ENCODE measurements at places on chromosomes 5 and 9. TPM values are rescaled to one million over a fixed set of nuclear protein-coding genes. Genes with fewer than 3 reads are reported as not detected.

The OLFM1 gene
- polyA plus RNA-seq: 0.16 TPM

The TBC1D9B gene
- 47.9 TPM for polyA plus RNA-seq

The SHLD3 gene
- polyA plus RNA-seq: 2.2 TPM

The ZNF454 gene
- 0.78 TPM for polyA plus RNA-seq

The MAMDC4 gene
- polyA plus RNA-seq: 0.63 TPM

The TRIM7 gene
- polyA plus RNA-seq: 1.1 TPM

The STKLD1 gene
- polyA plus RNA-seq: 0.95 TPM

The FCHO2 gene
- polyA plus RNA-seq: 12.5 TPM

The NR2F1-AS1 gene
- polyA plus RNA-seq: 29.9 TPM

The PCDH12 gene
- polyA plus RNA-seq: not detected

The ANKRD34B gene
- polyA plus RNA-seq: not detected

The FUT7 gene
- not detected for polyA plus RNA-seq

The INVS gene
- 22.5 TPM for polyA plus RNA-seq

The NUTM2G gene
- not detected for polyA plus RNA-seq

The SLC45A2 gene
- not detected for polyA plus RNA-seq

The TTLL11 gene
- polyA plus RNA-seq: 5.4 TPM

The GPR21 gene
- 0.35 TPM for polyA plus RNA-seq

The AQP3 gene
- polyA plus RNA-seq: 12.4 TPM

GRCh38 chr9:76419782-76420380 is 25.7 kb upstream of the RFK start:
- DNase-seq: no peak

- no peak for DNase-seq
Measured at GRCh38 chr9:127574072-127574993, 37.7 kb upstream of the STXBP1 start.

GRCh38 chr9:113341712-113342410 is 1.8 kb upstream of the WDR31 start:
- DNase-seq: no peak

GRCh38 chr5:173745123-173745522 is 128.7 kb upstream of the BOD1 start:
- DNase-seq: no peak

- DNase-seq: no peak
Measured at GRCh38 chr9:7081065-7081600, 323.4 kb downstream of the KDM4C start.

- no peak for DNase-seq
Measured at GRCh38 chr5:83988293-83988685, 267.6 kb upstream of the HAPLN1 start.

- no peak for DNase-seq
Measured at GRCh38 chr9:135937521-135938489, 23.4 kb downstream of the UBAC1 start.

- no peak for DNase-seq
Measured at GRCh38 chr9:103731541-103731940, 362.6 kb upstream of the SMC2 start.

- no peak for DNase-seq
Measured at GRCh38 chr5:55897206-55897894, 46.2 kb downstream of the IL31RA start.

- no peak for DNase-seq
Measured at GRCh38 chr9:20518737-20519136, 103.6 kb downstream of the MLLT3 start.

GRCh38 chr5:134451936-134452505 is 40.3 kb upstream of the CDKN2AIPNL start:
- DNase-seq: no peak

DNA sequence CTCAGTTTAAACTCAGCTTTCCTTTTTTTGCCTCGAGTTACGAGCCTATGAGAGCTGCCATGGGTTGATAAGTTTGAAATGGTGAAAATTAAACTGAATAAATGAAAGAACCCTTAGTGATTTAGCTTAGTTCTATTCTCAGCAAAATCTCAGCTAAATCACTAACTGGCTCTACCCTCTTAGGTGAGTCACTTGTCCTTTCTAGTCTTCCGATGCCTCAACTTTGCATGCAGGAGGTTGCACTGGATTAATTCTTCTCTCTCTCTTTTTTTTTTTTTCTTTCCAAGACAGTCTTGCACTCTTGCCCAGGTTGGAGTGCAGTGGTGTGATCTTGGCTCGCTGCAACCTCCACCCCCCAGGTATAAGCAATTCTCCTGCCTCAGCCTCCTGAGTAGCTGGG is 83.9 kb downstream of the PAPPA start:
- DNase-seq: no peak

- no peak for DNase-seq
Measured at GRCh38 chr9:120689860-120690259, 24.4 kb downstream of the MEGF9 start.

DNA sequence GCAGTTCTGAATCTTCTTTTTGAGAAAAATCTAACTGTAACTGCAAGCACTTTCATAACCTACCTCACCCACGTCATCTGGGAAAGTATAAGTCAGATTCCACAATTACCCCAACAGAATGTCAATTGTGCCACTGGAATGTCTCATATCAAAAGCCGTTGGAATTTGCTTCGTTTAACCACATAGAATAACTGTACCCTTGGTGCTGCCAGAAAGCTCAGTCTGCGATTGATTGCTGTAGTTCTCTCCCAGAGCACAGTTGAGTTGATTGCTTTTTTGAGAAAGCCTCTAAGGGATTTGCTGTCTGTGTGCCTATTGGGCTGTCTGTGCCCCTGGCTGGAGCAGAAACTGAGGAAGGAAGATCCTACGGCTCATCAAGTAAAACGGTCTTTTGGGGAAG is 583.6 kb downstream of the TMEM38B start:
- no peak for DNase-seq

DNA sequence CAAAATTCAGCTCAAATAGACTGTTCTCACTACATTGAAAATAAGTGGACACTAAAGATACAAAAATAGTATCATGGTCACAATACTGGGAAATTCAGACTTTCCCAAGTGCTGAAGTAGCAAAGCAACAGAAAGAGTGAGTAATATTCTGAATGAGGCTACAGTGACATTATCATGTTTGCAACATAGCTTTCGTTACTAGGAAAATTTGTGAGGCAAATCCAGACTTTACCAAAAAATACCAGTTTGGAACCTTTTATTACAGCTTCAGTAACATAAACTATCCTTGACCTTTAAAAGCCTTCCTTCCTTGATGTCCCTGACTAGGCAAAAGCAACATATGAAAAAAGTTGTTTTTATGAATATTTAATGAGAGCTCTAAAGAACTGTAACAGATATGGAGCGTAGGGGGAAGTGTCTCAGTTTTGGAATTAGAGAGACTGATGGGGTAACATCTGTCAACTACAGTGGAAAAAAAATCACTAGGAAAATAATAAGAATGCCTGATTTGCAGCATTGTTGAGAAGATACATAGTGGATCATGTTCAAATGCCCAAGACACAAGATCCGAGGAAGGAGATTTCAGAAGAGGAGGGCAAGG is 312.9 kb downstream of the ADGRV1 start:
- no peak for DNase-seq

- peak; percentile 34 for DNase-seq
Measured at GRCh38 chr5:114296191-114296590, 65.7 kb upstream of the KCNN2 start.

DNA sequence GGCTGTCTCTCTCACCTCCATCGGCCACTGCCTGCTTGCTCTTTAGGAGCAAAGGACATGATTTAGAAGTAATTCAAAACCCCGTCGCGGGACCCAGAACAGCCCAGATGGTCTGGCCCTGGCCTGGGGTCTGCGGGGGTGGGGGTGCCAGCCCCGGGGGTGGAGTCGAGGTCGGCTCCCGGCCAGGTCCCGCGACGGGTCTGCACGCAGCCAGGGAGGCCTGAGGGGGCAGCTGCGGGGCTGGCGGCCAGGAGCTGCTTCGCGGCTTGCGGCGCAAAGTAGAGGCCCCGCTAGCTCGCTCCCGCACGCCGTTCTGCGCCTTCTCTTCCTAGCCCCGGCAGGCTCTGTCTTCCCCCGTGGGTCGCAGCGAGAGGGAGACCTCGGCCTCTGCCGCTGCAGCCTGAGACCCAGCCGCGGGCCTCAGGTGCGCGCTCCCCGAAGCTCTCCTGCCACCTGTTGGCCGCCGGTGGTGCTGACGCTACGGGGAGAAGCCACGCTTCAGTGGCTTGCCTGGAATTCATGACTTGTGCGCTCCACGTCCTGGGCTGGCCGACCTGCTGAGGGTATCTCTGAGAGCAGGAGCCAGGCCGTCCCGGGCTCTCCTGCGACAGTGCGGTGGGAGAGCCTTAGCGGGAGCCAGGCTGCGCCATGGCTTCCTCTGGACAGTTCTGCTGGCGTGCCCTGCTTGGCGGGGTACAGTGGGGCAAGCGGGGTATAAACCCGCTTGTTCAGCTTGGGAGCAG is 157.2 kb upstream of the PITX1 start:
- DNase-seq: peak; percentile 44

- no peak for DNase-seq
Measured at GRCh38 chr9:3237121-3237520, 288.7 kb downstream of the RFX3 start.

GRCh38 chr5:169695919-169696490 is 58.9 kb downstream of the DOCK2 start:
- peak; percentile 87 for DNase-seq

GRCh38 chr5:3317051-3317795 is 278.4 kb upstream of the IRX1 start:
- no peak for DNase-seq

DNA sequence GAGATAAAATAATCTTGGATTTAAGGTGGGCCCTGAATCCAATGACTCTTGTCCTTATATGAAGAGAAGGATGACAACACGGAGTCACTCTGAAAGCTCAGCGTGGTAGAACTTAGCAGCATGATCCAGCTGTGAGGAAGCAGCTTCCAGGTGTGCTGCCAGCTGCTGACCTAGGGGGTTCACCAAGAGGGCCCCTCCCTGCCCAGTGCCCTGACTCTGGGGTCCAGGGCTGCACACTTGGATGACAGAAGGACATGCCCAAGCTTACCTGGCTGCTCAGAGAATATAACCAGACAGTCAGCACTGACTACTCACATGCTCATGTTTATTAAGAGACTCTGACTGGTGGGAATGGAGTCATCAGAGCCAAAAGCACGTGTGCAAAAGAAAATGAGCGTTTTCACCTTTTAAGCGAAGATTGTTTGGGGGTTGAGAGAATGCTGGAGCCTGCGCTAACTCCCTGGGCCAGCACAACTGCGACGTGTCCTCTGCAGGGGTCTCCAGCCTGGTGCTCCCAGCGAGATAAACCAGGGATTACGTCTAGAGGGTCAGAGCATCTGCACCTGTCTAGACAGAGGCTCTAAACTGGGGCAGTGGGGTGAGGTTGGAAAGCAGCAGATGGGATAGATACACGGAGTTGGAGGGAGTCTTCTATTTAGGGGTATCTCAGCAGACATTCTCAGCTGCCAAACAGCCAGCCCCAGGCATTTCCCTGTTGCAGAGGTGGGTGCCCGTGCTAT is 41.3 kb downstream of the ROPN1L start:
- no peak for DNase-seq

Data from AG04450 (cell line).